Caco-2 (cell line): ENCODE measurements at places on chromosomes 1 and 21.

- DNase-seq, result no peak
Observed at GRCh38 chr1:8510041-8510823, 192.3 kb downstream of the SLC45A1 start.

DNA sequence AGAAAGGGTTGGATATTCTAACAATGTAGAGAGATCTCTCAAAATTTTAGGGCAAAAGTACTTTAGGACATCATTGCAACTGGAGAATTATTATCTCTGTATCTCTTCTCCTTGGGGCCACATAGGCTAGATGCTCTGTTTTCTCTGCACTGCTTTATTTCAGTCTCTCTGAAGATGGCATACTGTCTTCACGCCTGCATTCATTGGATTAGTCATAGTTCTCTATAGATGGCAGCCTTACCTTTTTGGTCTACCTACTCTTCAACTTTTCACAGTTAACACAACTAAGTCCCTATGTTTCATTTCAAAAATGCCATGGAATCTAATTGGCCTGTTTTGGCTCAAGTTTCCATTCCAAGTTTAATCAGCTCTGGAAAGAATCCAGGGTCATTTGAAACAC is 1623.3 kb upstream of the B3GALT2 start:
- DNase-seq, result no peak

GRCh38 chr1:224644553-224645154 is 28.5 kb downstream of the CNIH3 start:
- DNase-seq, result peak; percentile 74

- no peak for DNase-seq
Observed at GRCh38 chr1:57926025-57926552, 502.2 kb upstream of the DAB1 start.

GRCh38 chr1:84653130-84653677 is 37.1 kb downstream of the SSX2IP start:
- DNase-seq, result no peak

GRCh38 chr1:89167590-89168230 is 8.1 kb downstream of the GBP7 start:
- no peak for DNase-seq

GRCh38 chr1:44826375-44827196 is 16.5 kb downstream of the PTCH2 start:
- no peak for DNase-seq

DNA sequence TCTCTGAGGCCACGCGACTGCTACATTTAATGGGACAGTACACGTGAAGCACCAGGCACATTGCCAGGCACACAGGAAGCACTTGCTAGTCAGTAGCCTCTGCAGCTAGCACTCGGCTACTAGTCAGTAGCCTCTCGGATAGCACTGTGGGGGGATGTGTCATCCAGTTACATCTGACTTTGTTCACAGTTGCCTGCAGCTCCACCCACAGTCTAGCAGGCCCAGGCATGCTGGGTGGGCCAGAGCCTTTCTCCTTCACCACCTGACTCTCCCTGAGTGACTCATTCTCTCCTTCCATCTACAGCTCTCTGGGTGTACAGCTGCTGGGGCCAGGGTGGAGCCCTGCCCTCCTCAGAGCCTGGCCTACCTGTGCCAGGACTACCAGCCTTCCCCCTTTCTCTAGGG is 51.5 kb downstream of the PTPRF start:
- peak; percentile 55 for DNase-seq
